Kidney glomerular epithelial cell (primary cell): ENCODE measurements at places on chromosomes 11 and 22.

GRCh38 chr22:35697142-35697541 lies 20.5 kb upstream of the APOL5 start:
- no peak for DNase-seq

GRCh38 chr11:75554258-75555022 lies 7.6 kb upstream of the SERPINH1 start:
- DNase-seq = no peak

- peak; percentile 68 for DNase-seq
These were observed at the start of gene RAD9A for GRCh38 chr11:67391304-67392182. Gene RAD9A, plus strand, starts transcription at chr11:67391986. Its CDS starts 59 bp downstream, at chr11:67392045.

DNA sequence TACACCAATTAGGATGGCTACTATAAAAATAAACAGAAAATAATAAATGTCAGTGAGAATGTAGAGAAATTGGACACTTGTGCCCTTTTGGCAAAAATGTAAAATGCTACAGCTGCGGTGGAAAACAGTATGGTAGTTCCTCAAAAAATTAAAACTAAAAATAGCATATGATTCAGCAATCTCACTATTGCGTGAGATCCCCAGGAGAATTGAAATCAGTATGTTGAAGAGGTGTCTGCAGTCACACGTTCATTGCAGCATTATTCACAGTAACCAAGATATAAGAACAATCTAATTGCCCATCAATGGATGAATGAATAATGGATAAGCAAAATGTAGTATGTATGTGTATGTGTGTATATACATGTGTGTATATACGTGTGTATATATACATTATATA lies 6.8 kb downstream of the OR52N2 start:
- DNase-seq = no peak

GRCh38 chr22:49007013-49007653 lies 820.5 kb downstream of the BRD1 start:
- DNase-seq = no peak

- DNase-seq = no peak
These were observed 10.1 kb downstream of the LMO1 start for GRCh38 chr11:8253566-8253965.

DNA sequence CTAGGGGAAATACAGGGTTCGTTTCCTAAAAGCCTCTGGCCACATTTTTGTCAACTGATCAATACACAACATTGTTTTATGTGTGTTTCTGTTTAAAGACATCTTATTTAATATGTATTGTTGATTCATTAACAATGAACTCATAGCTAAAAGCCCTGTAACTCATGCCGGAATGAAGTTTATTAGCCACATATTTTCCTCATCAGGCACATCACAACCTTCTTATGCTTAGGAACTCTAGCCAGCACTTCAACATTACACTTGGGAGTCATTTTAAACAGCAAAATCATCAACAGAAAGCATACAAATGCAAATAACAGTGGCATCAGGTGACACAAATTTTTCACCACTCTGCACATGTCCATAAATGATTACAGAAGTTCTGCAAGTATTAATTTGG lies 15.1 kb upstream of the BLID start:
- no peak for DNase-seq

DNA sequence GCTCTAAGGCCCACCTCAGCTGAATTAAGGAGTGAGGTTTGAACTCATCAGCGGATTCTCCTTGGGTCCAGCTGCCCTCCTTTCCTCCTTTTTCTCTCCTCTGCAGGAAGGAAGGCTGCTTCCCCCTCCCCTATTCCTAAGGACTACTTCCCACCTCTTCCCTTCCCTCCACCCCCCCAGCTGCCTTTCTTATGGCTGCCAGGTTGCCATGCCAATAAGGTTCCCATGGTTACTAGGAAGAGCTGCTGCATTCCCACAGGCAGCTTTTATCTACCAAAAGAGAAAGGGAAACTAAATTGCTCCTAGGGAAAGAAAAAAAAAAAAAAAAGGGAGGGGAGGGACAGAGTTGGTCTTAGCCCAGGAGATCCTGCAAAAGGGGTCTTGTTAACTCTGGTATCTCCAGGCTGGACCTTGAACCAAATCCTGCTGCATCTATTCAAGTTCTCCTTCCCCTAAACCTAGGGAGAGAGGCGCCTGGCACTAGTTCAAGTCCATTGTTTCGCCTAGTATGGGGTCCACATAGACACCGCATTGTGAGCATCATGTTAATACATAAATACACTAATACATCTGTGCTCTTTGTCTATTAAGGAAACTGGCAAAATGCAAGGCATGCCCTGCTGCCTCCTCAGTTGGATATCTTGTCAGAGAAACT lies 21.2 kb upstream of the FEZ1 start:
- DNase-seq = no peak

GRCh38 chr11:134181707-134182106 lies 42.1 kb downstream of the NCAPD3 start:
- DNase-seq = no peak

GRCh38 chr22:25051983-25052710 lies 99.6 kb downstream of the KIAA1671 start:
- DNase-seq = no peak

DNA sequence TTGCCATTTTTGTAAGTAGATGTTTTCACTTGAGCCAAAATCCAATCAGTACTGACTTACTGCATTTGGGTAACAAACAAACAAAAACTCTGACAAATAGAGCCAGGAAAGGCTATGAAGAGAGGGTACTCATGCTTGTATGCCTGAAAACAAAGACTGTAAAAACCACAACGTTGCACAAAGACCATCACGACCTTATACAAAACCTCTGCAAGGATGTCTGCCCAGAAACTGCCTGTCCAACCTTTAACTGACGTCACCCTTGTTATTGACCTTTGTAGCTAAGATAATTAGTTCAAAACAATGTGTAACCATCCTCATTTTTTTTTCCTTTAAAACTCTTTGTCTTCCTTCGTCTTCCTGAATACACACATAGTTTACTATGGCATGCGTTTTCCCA lies 804 bp upstream of the CREBZF start:
- DNase-seq = no peak

- no peak for DNase-seq
These were observed 914 bp upstream of the PRDM11 start for GRCh38 chr11:45145379-45146071.

DNA sequence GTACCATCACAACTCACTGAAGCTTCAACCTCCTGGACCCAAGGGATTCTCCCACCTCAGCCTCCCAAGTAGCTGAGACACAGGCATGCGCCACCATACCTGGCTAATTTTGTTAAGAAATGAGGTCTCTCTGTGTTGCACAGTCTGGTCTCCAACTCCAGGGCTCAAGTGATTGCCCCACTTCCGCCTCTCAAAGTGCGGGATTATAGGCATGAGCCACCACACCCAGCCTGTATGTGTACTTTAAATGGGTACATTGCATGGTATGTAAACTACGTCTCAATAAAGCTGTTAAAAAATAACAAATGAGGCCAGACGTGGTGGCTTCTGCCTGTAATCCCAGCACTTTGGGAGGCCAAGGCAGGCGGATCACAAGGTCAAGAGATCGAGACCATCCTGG lies 36.2 kb upstream of the DDX6 start:
- DNase-seq = no peak

GRCh38 chr22:48889209-48889830 lies 938.4 kb downstream of the BRD1 start:
- no peak for DNase-seq

DNA sequence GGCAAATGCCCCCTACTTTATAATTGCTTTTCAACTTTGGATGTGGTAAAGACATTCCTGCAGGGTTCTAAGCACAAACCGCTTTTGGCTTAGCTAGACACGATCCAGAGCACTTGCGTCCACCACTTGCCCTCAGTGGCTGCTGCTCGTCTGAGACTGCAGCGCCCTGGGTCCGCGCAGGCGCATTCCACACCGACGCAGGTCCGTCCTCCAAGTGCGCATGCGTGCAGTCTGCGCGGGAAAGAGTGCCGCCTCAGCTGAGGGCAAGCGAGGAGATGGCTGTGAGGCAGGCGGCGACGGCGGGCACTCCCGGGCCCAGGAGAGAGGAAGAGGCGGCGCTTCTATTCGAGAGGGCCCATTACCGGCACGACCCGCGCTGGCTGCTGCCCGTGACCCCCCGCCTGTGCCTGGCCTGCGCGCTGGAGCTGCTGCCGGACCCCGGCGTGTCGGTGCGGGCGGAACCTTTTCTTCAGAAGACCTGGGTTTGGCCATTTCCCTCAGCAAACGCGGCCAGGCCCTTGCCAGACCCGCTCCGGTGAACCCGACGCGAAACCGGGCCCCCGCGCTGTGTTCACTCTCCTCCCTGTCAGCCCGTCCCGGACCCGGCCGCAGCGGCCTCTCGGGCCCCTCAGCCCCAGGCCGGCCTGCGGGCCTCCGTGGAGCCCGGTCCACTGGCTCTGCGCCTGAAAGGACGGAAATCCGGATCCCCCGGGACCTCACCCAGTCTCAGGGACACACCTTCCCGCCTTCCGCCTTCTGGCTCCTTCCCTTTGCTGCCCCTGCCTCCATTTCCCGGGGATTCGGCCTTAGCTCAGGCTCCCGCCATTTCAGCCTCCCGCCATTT lies at the start of gene MEI1:
MEI1 (plus strand) TSS at position 240 of the 844 bp plus-strand sequence; CDS start at position 276, 36 bp downstream.
- peak; percentile 70 for DNase-seq

GRCh38 chr22:49258107-49259010 lies 569.3 kb downstream of the BRD1 start:
- DNase-seq = no peak

GRCh38 chr11:77801477-77801876 lies 19.0 kb downstream of the RSF1 start:
- DNase-seq = no peak

GRCh38 chr22:20952544-20953341 lies 14.3 kb upstream of the AIFM3 start:
- no peak for DNase-seq

DNA sequence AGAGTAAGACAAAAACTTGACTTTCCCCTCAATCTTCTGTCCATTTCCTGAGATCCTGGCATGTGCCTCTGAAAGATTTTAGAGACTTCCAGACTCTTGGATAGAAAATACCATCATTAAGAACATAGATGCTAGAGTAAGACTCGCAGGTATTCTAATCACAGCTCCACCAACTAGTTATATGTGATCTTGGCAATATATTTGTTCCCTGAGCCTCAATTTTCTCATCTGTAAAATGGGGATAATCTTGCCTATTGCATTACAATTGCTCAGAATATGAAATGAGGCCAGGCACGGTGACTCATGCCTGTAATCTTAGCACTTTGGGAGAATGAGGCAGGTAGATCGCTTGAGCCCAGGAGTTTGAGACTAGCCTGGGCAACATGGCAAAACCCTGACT lies 10.7 kb downstream of the RHOG start:
- no peak for DNase-seq

- no peak for DNase-seq
These were observed 64.5 kb upstream of the CRTAM start for GRCh38 chr11:122773781-122774266.

- no peak for DNase-seq
These were observed 83.6 kb downstream of the PIWIL4 start for GRCh38 chr11:94650756-94651155.

DNA sequence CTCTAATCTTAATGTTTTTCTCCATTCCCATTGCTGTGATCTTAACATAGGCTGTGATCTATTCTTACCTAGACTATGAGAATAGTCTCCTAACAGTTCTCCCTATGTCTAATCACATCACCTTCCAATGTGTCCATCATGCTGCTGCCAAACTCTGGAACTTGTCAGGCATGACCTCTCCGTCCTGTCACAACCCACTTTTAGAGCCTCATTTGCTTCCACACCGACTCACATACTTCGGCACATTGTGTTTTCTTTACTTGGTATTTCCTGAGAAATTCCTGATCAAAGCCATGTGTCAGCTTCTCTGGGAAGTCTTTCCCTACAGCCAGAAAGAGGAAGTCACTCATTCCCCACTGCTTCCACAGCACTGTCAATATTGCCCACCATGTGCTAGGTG lies 40.5 kb upstream of the BIRC3 start:
- DNase-seq = no peak

DNA sequence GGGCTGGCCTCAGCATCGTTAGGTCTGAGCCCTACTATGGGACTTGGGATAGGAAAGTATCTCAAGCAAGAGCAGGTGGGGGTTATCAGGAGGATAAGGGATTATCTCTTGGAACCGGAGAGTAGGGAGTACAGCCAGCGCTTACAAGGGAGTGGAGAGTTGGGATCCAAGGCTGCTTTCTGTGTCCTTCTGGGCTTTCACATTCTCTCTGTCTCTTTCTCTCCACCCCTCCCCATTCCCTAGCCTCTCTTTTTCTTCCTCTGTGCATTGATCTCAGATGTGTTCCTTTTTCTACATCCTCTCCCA lies 170.2 kb downstream of the BUD13 start:
- DNase-seq = no peak

- DNase-seq = no peak
These were observed 34.2 kb upstream of the NECTIN1 start for GRCh38 chr11:119763071-119763728.

DNA sequence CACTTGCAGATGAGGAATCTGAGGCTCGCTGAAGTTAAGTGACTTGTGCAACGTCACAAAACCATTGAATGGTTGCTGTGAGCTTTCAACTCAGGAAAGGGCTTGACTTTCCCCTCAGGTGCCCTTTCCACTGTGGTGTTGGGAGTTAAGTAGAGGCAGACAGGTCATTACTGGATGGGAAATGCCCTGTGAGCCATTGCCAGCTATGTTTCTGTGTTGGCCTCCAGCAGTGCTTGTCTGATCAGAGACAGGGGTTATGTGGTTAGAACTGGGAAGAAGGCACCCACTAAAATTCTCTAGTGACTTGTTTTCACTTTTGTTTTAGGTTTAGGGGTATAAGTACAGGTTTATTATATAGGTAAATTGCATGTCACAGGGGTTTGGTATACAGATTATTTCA lies 96.6 kb downstream of the FDX1 start:
- no peak for DNase-seq

GRCh38 chr11:20453657-20454316 lies 66.3 kb downstream of the PRMT3 start:
- no peak for DNase-seq

DNA sequence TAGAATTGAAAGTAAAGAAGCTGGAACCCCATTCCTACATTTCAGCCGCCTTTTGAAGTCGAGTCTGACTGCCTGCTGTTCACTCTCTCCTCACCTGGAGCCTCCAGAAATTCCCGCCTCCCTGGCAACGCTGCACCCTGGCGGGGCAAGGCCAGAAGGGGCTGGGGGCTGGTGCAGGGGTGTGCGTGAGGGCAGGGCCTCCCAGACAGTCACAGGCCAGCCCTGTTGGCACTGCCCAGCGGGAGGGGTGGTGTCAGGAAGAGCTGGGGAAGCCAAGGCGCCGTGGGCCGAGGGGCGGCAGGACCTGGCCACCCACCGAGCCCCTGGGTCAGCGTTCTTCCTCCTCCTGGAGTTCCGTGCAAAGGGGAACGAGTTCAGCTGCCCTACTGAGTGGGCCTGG lies 123.2 kb downstream of the KCNQ1OT1 start:
- no peak for DNase-seq

DNA sequence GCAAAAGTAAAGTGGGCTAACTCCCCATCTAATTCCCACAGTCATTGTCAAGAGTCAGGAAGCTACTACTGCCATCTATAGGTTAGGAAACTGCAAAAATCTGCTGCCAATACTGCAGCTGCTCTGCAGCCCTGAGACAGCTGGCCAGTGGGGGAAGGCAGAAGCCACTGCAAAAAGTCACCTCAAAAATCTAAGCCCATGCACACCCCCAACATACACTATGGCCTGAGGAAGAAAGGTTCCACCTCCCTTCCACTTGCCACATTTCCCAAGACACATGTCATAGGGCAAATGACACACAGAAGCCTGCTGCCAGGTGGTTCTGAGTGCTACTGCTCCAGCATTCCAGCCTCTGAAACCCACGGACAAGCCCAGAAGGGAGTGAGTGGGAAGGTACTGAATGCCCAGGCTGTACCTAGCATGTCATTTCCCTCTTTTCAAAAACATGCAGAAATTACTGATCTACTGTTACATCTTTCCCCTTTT lies 36.9 kb downstream of the DGCR2 start:
- DNase-seq = peak; percentile 25

GRCh38 chr11:119222308-119222707 lies 16.2 kb downstream of the CBL start:
- no peak for DNase-seq
